Activated CD8-positive, alpha-beta memory T cell treated with anti-CD3 and anti-CD28 coated beads for 1 hour (primary cell): ENCODE measurements at places on chromosomes 1 and 21.

GRCh38 chr21:31898933-31899630 is 26.3 kb downstream of the HUNK start:
- no peak for DNase-seq

DNA sequence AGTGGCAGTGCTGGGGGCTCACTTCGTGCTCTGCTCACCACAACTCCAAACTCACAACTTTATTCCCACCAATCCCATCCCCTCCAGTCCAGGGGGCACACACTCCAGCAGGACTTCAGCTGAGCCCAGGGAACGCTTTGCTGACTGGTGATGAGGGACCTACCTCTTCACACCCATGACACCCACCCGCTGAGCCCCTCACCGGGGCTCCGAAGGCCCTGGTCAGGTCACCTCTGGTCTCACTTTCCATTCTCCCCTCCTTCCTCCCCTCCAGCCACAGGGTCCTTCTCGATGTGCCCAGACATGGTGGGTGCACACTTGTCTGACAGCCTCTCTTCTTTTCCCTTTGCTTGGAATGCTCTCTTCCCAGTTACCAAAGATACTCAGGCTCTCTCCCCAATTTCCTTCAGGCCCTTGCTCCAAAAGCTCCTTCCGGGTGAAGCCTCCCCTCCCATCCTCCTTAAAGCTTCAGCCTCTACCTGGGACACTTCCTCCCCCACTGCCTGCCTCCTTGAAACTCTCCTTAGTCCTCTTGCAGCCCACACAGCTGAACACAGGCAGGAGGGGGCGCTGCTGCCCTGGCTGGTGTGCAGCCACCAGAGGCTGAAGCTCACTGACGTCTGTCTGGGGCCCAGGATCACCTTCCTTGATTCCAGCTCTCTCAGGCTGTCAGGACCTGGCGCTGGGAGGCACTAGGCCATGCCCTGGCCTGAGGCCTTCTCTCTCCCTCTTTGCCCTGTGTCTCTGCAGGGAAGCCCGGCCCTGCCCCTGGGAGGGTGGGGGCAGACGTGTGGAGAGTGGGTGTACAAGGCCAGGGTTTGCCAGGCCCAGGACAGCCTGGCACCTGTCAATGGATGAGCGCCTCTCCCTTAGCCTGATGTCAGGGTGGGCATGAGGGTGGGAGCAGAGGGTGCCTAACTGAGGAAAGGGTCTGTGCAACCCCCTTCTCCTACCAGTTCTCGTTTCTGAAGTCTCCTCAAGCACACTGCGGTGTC is 1.6 kb downstream of the KCNE1 start:
- DNase-seq = no peak

DNA sequence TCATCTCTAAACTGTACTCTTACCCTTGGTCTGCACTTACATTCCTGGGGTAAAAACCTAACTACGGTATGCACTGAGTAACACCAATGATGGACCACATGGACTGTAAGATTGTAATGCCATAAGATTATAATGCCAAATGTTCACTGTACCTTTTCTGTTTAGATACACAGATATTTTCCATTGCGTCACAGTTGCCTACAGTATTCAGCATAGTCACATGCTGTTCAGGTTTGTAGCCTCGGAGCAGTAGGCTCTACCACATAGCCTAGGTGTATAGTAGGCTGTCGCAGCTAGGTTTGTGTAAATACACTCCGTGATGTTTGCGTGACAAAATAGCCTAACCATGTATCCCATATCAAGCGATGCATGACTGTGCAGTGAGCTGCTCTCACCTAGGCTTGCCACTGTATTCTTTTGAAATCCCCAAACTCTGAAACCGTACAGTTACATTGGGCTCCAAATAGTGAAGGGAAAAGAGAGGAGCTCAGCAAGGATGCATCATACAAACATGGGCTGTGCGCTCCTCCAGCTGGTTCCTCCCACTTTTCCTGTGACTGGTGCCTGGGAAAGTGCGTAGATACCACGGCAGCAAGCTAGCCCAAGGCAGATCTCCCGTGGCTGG is 35.2 kb downstream of the CFAP57 start:
- DNase-seq = no peak

- no peak for DNase-seq
These were observed 28.8 kb downstream of the NTNG1 start for GRCh38 chr1:107169615-107170014.
